HT1080 (cell line): ENCODE measurements at places on chromosomes 12 and 14. TPM values are rescaled to one million over a fixed set of nuclear protein-coding genes. Genes with fewer than 3 reads are reported as not detected.
A peak's percentile ranks its signal among the peaks of the same experiment; 100 is the strongest.

DNA sequence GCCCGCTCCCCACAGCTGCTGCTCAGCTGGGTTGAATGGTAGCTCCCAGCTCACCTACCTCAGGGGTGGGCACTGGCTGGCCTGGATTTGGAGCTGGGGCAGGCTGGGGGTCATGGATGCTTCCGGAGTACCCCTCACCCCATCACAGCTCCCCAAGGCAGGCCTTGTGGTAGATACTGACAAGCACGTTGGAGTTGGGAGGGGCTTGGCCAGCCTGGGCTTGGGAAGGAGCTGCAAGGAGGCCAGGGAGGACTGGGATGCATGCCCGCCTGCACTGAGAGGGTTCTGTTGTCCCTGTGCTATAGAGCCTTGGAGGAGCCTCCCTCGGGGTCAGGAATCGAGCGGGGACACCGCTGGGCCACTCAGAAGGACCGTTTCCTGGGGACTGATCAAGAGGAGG, 14.2 kb downstream of the TMEM63C start:
- no peak for DNase-seq

DNA sequence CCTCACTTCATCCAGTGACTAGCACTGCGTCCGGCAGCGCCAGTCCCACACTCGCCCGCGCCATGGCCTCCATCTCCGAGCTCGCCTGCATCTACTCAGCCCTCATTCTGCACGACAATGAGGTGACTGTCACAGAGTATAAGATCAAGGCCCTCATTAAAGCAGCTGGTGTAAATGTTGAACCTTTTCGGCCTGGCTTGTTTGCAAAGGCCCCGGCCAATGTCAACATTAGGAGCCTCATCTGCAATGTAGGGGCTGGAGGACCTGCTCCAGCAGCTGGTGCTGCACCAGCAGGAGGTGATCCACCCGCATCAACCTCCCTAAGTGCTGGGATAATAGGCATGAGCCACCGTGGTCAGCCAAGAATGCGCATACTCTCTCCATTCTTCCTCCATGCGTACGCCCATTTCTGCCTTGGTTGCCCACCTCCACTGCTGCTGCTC, 59.9 kb downstream of the IRF2BPL start:
- no peak for DNase-seq

DNA sequence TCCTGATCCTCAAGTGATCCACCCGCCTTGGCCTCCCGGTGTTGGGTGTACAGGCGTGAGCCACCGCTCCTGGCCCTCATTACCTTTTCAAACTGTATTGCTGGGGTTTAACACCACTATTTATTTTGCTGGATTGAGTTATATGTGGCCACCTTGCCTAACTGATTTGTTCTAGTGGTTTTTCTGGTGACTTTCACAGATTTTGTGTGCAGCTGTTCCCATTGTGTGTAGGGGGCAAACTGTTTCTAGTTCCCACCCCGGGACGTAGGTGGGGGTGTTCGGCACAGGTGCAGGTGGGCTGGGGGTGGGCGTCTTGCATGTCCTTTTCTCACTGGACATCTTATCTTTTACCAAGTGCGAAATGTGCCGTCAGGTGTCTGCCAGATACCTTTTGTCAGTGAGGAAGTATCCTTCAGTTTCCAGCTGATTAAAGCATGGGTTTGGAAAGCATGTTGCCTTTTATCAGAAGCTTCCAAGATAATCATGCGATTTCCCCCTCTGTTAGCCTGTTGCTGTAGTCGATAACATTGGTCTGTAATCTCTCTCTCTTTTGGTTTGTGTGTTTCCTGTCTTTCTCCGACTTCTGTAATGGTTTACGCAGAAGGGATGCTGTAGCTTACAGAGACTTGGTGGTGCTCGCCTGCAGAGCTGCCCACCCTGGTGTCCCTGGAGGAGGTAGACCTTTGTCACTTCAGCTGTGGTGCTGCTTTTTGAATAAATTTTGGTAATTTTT, 33.6 kb downstream of the AACS start:
- DNase-seq = no peak

- no peak for DNase-seq
These were observed 79.6 kb downstream of the WDR20 start for GRCh38 chr14:102219316-102219715.

- no peak for DNase-seq
These were observed 256.6 kb downstream of the FOXN3 start for GRCh38 chr14:89160437-89160836.

- no peak for DNase-seq
These were observed 30.4 kb downstream of the CCNK start for GRCh38 chr14:99511421-99512109.

DNA sequence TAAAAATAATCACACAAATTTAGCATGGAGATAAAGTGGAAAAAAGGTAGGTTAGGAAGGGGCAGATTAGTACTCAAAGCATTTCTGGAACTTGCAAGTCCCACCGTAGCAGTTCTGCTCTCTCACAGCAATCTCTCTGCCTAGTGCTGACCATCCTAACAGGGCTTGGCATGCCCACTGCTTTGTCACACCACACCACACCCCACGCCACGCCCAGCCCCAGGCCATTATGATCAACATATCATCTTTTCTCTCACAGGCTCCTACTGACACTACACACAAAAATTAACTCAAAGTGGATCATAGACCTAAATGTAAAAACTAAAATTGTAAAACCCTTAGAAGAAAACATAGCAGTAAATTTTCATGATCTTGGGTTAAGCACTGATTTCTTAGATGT, 273.7 kb downstream of the DAD1 start:
- DNase-seq = no peak

GRCh38 chr14:67820428-67820971, 921 bp downstream of the RAD51B start:
- peak; percentile 15 for DNase-seq

- peak; percentile 57 for DNase-seq
These were observed 50.9 kb downstream of the PROX2 start for GRCh38 chr14:74824997-74825396.

GRCh38 chr12:121061831-121062230, 22.8 kb upstream of the OASL start:
- DNase-seq = no peak

DNA sequence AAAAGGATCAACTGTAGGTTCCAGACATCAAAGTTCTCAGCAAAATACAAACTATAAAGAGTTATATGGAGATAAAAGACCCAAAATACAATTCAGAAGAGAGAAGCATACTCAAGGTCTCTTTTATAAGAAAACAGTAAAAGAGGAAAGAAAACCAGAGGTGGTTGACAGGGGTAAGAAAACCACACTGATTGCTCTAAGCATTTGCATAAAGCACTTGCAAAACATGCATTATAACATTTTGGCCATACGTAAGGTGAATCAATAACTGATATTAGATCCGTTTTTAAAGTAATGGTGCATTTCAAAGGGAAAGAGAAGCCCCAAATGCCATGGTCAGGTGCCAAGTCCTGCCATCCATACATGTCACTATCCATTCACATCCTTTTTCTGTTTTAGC, 5.9 kb downstream of the DDHD1 start:
- no peak for DNase-seq

GRCh38 chr12:110012137-110012536, 12.9 kb downstream of the ANKRD13A start:
- no peak for DNase-seq

DNA sequence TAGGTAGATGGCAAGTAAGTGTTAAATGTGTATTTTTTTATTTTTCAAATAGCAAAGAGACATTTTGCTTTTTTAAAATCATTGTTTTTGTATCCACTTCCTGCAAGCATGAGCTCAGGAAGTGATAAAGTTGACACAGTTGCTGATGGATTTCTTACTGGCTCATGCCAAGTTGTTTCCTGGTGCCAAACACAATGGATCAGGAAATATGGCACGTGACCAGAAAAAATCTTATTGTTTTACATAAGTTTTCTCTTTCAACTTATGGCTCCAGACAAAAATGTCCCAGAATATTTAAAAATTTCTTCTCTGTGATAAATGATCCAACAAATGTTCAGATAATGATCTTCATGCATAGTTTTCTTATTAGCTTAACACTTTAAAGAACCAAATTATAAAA, 1279.1 kb upstream of the FLRT2 start:
- DNase-seq = peak; percentile 2

- DNase-seq = peak; percentile 10
These were observed 144.4 kb downstream of the AKAP6 start for GRCh38 chr14:32473464-32473855.

DNA sequence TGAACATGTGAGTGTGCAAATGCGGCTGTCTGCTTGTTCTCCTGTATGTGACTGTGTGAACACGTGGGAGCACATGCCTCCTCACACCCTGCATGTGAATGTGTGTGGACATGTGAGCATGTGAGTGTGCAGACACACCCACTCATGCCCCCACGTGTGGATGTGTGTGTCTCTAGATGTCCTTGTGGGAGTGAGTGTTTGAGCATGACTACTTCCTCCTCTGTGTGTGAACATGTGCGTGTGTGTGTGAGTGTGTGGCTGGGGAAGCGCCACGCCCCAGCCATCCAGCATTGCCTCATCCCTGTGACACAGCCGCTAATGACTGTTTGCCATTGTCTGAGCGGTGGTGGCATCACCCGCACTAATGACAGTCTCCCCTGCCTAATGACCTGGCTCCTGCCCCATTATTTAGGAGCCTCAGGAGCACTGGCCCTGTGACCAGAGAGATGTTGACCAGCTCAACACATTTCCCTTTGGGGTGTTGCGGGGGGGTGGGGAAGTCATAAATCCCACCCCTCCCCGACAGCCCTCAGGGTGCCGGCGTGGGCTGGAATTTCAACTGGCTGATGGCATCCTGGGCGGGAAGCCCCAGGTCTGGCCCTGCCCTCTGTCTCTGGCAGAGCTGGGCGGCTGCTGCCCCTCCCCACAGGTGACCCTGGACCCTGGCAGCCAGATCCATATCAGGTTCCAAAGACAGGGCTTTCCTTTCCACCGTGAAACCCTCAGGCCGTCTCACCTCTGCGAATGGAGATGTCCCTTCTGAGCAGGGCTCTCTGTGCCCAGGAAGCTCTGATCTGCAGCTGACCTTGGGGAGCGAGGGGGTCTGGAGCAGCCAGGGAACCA, 11.5 kb upstream of the KRT80 start:
- peak; percentile 73 for DNase-seq

- no peak for DNase-seq
These were observed 16.9 kb upstream of the KRR1 start for GRCh38 chr12:75528272-75528671.

- no peak for DNase-seq
These were observed 100.9 kb downstream of the DICER1 start for GRCh38 chr14:95056476-95056875.

GRCh38 chr12:94263011-94263811, 114.8 kb downstream of the PLXNC1 start:
- no peak for DNase-seq

DNA sequence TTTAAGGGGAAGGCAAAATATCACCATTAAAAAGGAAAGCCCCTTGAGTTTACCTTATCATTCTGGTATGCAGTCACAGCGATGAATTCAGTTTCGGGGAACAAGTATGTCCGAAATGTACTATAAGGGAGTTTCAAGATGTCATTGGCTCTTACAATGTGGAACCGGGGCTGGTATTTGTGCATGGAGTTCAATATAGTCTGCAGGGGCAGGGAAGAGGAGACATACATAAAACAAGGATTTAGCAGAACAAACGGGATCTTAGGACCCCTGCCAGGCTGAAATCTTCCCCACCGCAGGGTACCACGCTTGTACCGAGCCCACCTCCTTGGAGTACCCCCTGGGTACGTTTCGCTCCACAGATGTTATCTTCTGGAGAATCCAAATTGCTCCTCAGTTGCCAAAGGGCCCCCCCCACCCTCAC, 4.5 kb downstream of the TBX3 start:
- no peak for DNase-seq

- no peak for DNase-seq
These were observed 22.4 kb downstream of the ATF7 start for GRCh38 chr12:53603804-53604203.

DNA sequence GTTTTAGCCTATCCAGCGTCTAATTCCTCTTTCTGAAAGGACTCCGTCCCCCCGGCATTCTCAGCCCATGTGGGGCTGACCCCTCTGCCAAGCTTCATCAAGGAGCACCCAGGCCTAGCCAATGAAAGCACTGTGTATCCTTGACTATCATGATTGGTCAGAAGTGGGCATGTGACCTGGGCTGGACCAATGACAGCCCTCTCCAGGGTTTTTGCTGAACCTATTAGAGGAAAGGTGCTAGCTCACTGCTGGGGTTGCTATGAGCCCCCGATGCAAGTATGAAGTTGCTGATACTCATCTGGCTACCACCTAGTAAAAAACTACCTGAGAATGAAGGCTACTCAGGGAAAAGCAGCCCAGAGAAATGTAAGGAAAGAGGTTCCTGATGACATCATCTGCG, 68.1 kb downstream of the LRRC74A start:
- no peak for DNase-seq

DNA sequence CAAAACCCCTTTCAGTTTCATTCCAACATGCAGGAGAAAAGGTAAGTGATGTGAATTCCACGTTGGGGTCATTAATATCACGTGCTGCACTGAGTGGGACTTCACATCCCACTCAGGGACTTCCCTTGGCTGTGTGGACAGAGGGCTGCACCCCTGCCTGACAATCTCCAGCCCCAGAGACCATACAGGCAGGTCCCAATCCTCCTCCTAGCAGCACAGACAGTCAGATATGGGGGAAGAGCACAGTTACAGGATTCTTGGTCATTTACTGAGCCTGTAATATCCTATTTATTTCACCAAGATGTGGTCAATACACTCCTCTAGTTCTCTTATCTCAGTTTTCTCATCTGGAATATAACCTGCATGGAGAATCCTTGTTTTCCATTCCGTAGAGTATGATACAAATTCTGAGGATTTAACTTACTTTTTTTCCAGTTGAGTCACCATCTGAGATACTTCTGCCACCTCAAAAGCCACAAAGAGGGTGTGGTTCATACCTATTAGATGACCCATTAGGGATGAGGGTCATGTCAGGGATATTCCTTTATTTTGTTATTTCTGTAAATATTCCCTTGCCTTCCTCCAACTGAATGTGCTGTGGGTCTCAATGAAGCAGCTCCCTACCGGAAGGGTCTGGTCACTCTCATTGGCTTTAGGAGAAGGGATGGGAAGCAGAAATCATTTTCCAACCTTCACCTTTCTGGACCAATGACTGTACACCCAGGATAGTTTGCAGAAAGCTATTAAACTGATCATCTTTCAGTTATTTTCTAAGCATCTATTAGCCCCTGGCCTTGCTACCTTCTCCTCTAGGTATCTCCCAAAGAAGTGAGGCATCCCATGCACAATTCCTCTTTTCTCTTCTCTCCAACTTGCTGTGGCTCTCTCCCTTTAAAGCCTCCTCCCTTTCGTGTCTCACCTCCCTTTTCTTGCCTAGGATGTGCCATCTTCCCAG, 43.0 kb upstream of the NTF3 start:
- peak; percentile 21 for DNase-seq

DNA sequence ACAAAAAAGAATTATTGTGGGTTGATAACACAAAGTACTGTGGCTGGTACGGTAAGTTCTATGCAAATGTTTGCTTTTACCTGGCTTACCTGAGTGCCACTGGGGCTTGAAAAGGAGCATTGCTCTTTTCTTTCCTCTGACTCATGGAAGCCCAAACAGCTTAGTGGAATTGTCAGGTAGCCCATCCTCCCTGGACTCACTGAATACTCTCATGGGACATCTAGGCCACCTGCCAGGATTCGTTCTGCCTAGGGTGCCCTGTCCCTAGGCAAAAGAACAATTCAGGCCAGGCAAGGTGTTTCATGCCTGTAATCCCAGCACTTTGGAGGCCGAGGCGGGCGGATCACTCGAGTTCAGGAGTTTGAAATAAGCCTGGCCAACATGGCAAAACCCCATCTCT, 22.5 kb upstream of the YAF2 start:
- no peak for DNase-seq

The ASPG gene
- not detected in 2 replicates for total RNA-seq

The NTF3 gene
- total RNA-seq = not detected in 2 replicates

The ALDH2 gene
- total RNA-seq = 31.7 and 41.3 TPM in 2 replicates

The YLPM1 gene
- 14.0 and 14.1 TPM in 2 replicates for total RNA-seq

The TEX22 gene
- total RNA-seq = 0.20 TPM in 1 of 2 replicates, not detected in the other

The PRICKLE1 gene
- 5.6 and 8.6 TPM in 2 replicates for total RNA-seq

The SYT1 gene
- total RNA-seq = 0.10 and 0.63 TPM in 2 replicates

The DIABLO gene
- 58.9 and 65.9 TPM in 2 replicates for total RNA-seq

The AQP2 gene
- not detected in 2 replicates for total RNA-seq
